ENCODE measurements at places on chromosomes 5 and 9. TPM values are rescaled to one million over a fixed set of nuclear protein-coding genes. Genes with fewer than 3 reads are reported as not detected.
A peak's percentile ranks its signal among the peaks of the same experiment; 100 is the strongest.

- no peak for DNase-seq
These were observed 100.1 kb downstream of the FBXL7 start for GRCh38 chr5:15600035-15600434.

NCBP1 gene
- total RNA-seq = 24.7 TPM

PCDHA9 gene
- total RNA-seq = 0.45 TPM

- DNase-seq = no peak
These were observed 139.6 kb downstream of the SPATA31D1 start for GRCh38 chr9:82128011-82128696.

CD72 gene
- total RNA-seq = 5.5 TPM

DNA sequence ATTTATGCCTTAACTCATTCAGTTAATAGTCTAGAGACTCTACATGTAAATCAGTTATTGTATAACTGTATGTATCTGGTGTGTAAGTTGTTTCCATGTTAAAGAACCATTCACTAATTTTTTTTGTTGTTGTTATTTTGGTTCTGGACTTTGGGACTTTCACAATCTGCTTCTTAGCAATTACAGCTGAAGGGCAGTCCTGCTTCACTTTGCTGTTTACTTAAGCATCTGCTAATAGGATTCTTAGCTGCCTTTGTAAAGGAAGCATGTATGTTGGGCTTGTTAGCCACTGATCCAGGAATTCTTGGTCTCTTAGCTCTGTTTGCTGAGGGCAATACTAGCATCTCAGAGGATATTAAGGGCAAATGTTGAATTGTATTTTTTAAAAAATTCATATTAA is 97.0 kb downstream of the FOCAD start:
- no peak for DNase-seq

DNA sequence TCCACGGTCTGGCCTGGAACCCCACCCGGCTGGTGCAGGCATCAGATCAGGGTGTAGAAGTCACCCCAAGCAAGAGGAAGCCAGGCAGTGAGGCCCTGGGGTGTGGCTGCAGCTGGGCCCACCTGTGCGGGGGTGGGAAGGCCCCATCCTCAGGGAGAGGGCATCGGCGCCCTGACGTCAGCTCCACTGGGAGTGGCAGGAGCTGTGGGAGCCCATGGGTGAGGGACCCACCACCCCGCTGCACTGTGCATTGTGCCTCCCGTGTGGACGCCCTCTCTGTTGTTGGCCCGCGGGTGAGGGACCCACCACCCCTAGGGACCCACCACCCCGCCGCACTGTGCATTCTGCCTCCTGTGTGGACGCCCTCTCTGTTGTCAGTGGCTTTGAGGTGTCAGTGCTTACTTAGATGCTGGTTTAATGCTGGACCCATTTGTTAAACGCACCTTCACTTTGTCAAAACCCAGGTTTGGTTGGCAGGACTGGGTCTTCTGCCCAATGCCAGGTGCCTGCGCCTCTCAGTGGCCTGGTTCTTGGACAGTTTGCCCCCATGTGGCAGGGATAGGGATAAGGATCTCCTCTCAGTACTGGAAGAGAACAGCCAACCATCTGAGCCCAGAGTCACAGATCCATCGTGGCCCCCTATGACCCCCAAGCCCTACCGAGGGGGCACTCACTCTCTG is 6.9 kb upstream of the EXOC3 start:
- peak; percentile 43 for DNase-seq

DNA sequence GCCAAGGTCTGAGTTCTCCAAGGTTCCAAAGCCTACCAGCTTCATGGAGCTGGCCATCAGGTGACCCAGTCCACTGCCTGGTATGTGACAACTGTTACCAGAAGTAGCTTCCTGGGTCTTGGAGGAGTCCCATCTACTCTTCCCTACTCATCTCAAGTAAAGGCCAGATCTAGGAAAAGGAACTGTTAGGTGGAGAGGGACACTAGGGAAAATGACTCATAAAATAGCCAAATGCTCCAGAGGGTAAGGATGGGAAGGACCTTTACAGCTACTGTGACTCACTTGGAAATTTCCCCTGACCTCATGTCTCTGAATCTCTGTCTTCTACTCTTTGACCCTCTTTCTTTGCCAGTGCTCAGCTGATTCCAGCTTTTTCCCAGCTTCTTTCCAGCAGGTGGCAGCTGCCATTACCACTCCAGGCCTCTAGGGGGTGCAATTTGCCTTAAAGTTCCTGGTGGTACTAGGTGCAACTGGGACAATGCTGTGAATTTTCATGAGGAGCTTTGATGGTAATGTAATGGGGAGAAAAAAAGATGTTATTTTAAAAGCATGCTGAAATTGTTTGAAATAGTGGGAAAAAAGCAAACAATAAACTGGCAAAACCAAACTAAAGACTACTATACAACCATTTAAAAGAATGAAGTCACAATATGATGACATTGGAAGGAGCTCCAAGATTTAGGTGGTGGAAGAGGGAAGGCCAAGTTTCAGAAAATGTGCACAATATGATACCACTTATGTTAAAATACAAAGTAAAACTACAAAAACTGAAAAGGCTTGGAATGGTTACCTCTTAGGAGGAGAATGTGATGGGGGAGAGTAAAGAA is 27.1 kb upstream of the MYORG start:
- peak; percentile 82 for DNase-seq

GRCh38 chr5:97010606-97011005 is 74.7 kb downstream of the LNPEP start:
- no peak for DNase-seq

GRCh38 chr5:132203464-132203818 is 24.2 kb downstream of the P4HA2 start:
- no peak for DNase-seq

DNA sequence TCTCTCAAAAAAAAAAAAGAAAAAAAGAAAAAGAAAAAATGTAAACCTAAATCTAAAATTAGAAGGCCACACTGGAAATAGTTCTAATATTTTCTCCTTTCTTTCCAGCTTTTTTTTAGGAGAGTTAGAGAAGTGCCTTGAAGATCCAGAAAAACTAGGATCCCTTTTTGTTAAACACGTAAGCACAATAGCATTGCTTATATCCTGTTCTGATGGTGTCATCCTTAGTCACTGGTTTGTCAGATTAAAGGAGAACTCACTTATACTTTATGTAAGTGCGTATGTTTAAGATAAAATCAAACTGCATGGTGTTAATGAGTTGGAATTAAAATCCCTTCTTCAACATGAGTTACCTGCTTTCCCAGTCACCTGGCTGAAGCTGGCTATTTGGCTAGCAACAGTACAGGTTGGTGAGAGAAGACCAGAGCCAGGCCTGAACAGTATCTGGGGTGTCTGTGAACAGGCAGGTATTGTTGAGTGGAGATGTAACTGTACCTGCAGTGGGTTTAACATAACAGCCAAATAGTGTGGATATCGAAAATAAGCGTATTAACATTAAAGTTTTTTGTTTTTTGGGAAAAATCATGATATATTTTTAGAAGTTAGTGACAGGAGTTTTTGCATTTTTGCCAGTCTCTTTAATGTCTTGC is 104.7 kb upstream of the OTULINL start:
- no peak for DNase-seq

GRCh38 chr5:52787600-52788504 is at the start of the genes ITGA1 and PELO:
TSS of gene ITGA1 (plus strand) at chr5:52787916. CDS start at chr5:52788354, 438 bp downstream.
TSS of gene PELO (plus strand) at chr5:52787916. CDS start at chr5:52800395, 12,479 bp downstream.
- peak; percentile 78 for DNase-seq

GRCh38 chr5:109992264-109992915 is 302.7 kb downstream of the MAN2A1 start:
- DNase-seq = no peak

DNA sequence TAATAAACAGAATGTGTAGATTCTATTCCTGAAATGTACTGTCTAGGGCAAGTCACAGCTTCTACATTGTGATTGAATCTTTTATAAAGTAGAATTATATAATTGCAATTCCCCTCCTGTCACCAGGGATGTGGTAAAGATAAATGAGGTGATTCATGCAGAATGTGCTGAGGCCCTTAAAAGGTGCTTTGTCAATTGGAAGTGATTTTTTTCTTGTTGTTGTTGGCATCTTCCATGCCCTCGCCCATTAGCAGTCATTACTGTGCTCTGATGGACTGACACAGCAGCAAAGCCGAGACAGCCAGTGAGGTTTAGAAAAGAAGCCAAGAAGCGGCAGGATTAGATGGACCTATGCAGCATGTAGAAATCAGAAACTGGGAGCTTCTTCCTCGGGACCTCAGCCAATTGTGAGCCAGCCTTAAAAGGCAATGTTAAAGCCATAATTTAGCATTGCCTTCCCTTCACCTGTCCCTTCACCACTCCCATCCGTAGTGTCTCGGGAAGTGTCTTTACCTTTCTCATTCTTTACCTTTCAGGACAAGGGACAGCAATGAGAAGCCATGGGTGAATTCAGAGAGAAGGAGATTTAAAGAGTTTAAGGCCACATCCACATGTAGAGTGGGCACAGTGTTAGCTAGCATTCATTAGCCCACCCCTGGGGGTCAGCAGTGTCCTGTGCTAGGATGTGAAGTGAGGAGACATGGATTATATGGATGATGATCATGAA is 257.8 kb downstream of the PLK2 start:
- no peak for DNase-seq

CDC20B gene
- not detected for total RNA-seq

SOX30 gene
- total RNA-seq = 0.13 TPM

DNA sequence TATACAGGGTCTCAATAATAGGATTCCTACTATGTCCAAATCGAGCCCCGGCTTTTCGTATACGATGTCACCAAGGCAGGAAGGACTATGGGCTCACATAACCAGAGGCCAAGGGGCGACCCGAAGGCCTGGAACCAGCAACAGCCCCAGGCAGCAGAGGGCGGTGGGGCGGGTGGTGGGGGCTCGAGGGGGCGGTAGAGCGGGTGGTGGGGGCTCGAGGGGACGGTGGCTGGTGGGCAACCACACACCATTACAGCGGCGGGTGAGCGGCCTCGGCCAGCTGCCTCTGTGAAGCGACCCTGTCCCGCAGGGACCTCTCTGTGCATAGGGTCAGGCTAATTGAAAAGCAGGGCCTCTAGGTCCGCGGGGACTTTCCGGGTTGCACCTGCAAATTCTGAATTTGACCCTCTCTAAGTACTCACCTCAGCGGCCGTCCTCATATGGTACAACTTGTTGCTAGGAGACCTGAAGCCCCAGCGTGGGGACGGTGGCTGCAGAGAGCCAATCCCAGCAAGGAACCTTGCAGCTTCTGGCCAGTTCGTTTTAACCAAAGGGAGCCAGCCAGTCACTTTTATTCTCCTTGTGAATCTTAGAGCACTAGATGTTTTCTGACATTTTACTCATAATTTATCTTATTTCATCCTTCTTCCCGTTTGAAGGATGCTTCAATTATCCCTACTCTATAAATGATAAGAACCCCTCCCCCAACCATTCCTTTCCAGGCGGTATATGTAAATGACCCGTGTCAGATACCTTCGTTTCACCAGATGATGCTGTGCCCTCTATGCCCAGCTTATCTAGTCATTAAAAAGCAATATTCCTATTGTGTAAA is at the start of gene NME5:
NME5 (minus strand) TSS at position 480 of the 832 bp plus-strand sequence. CDS start 648 bp downstream, outside the sequence.
- peak; percentile 69 for DNase-seq

DNA sequence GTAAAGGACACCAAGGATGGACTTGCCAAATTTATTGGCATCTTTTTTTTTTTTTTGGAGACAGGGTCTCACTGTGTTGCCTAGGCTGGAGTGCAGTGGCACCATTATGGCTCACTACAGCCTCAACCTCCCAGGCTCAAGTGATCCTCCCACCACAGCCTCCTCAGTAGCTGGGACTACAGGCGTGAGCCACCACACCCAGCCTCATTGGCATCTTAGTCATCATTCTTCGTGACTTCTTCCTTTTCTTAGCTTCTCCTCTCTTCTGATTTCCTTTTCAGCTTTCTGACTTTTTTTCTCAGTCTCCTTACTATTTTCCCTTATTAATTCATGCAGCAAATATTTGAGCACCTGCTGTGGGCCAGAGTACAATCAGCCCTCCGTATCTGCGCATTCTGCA is 6.1 kb downstream of the MAML1 start:
- DNase-seq = no peak

- DNase-seq = no peak
These were observed 66.9 kb upstream of the UBTD2 start for GRCh38 chr5:172350212-172351181.

- no peak for DNase-seq
These were observed 131.8 kb upstream of the GABRP start for GRCh38 chr5:170651604-170652277.

Measured in sciatic nerve (tissue), 2 donors.